ENCODE measurements at places on chromosomes 2 and 18.

DNA sequence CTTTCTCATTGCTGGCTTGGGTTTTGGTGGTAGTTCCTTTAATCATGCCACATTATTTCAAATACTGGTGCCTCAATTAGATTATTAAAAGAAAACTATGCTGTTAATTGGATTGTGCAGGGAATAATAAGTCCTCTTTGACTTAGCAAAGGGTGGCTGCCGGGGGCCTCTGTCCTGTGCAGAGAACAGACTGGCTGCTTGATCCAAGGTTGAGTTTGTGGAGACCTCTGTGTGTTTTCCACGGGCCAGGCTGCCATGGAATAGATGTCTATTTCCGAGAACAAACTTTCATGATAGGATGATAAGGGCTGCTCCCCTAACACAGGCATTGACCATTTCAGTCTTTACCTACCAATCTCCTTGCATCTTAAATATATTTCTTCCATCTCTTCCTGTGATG, 30.4 kb upstream of the OTOS start:
- no peak for DNase-seq

DNA sequence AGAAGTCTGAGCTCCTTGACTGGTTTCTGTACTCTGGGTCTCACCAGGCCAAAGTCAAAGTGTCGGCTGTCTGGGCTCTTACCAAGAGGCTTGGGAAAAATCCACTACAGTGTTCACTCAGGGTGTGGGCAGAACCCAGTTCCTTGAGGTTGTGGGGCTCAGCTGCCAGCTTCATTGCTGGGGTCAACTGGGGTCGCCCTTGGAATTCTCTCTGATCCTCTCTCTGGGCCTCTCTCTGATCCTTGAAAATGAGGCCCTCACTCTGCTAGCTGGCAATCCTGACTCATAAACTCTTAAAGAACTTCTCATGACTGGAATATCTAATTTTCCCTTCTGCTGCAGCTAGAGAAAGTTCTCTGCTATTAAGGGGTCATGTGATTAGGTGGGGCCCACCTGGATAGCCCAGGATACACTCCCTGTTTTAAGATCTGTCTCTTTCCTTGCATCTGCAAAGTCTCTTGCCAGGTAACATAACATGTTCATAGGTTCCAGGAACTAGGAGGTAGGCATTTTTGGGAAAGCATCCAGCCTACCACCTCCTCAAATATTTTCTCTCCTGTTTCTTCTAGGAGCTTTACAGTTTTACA, 66.3 kb downstream of the SP110 start:
- DNase-seq: no peak

- no peak for DNase-seq
Observed at GRCh38 chr2:4938206-4938605, 754.0 kb upstream of the SOX11 start.

- DNase-seq: no peak
Observed at GRCh38 chr2:194002699-194003368, 1654.2 kb upstream of the SLC39A10 start.

DNA sequence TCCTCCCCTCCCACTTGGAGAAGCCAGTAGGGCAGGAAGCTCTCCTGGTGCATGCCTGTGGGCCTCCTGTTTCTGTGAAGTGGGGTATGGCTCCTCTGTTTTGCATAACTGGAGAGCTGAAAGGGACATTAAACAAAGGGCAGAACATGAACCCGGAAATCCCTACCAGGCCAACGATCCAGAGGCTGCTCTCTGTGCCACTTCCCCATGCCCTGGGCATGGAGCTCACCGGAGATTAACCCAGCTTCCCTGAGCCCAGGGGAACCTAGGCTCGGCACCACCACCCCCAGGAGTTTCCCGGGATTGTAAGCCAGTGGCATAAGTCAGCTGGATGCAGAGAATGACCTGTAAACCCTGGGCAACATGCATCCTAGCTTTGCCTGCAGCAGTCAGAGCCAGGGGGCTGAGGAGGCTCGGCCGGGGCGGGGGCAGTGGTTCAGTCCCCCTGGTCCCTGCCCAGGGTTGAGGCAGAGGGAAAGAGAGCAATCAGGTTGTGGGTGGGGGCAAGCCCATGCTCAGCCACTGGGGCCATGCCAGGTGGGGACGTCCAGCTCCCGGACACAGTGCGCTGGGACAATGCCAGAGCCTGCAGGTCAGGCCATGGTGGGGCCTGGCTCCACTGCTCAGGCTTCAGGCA, 49.5 kb downstream of the TIMM21 start:
- DNase-seq: peak; percentile 47

DNA sequence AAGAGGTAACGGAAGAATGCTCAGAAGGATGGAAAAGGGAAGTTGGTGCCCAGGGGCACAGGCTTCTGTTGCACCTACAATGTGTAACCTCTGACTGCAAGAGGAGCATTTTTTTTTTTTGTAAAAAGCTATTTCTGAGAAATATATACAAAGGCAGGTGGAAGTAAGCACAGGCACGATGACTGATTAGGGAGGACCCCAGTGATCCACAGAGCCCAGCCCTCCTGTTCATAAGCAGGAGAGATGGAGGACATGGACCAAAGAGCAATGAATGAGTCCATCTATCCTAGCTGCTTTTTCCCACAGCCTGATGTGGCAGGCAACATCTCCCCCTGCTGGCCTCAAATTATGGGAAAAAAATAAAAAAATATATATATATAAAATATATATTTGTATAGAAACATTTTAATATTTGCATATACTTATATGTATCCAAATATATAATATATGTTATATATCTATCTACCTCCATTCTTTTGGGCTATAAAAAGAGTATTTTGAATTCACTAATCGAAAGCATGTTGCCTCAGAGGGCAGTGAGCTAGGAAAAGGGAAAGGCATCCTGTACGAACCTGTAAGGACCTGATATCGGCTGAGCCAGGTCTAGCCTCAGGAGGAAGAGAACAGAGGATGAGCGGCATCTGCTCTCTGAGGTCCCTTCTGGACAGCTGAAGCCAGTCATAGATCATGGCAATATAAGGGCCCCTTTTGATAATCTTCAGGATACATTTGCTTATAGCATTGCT, 166.0 kb upstream of the STK17B start:
- DNase-seq: peak; percentile 45

DNA sequence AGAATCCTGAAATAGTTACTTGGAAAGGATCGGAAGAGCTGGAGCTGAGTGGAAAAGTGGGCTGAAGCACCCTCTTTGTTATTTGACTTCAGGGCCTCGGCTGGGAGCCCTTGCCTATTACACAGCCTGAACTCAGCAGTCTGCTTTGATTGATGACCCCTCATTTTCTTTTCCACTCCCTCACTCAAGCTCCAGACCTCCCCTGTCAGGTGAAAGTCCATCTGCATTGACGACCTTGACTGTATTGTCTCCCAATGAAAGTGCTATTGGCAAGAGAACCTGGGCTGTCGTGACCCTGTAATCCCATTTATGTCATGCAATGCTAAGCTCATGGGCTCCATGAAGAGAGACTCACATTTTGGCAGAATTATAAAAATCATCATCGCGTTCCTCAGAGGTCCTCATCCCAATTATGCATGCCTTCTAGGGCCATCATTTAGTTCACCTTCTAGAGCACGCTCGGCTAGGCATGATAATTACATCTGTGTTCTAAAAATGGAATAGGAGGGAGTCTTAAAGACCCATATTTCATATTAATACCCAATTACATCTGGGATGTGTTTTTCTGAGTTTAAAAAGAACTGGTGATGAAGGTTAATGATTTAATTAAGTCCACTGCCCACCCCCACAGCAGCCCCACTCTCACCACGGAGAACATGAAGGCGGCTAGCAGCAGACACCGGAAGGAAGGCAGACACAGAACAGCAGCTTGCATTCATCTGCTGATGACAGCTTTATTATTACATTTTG, 472.5 kb downstream of the PID1 start:
- DNase-seq: peak; percentile 25

DNA sequence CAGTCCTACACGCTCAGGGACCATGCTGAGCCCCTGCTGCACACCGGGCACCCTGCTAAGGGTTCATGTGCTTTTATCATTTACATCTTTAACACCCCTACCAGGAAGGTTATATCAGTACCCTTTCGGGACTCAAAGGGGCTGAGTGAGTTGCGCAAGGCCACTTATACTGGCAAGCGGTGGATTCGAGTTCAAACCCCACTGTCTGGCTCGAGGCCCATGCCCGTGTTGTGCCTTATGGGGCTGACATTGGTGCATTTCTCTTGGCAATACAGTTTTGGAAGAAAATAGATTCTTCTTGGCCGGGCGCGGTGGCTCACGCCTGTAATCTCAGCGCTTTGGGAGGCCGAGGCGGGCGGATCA, 69.5 kb upstream of the MAP4K4 start:
- DNase-seq: no peak

Data from lung (tissue), 17 donors.